ENCODE measurements at places on chromosomes 7 and 10. TPM values are rescaled to one million over a fixed set of nuclear protein-coding genes. Genes with fewer than 3 reads are reported as not detected.

SPDYE9 gene
- not detected for total RNA-seq

LIPF gene
- total RNA-seq, result not detected

NFE2L3 gene
- 58.8 TPM for total RNA-seq

PPP1R3A gene
- total RNA-seq, result not detected

ASAH2B gene
- 3.4 TPM for total RNA-seq

TEX47 gene
- total RNA-seq, result not detected

PRKG1 gene
- 7.6 TPM for total RNA-seq

TLX1 gene
- total RNA-seq, result not detected

SLC39A12 gene
- not detected for total RNA-seq

LIPJ gene
- total RNA-seq, result not detected

LBX1 gene
- not detected for total RNA-seq

LMOD2 gene
- total RNA-seq, result not detected

TMEM229A gene
- not detected for total RNA-seq

SPDYE16 gene
- total RNA-seq, result not detected

FHIP2A gene
- 37.5 TPM for total RNA-seq

Measured in thoracic aorta endothelial cell (primary cell).